Stimulated activated CD4-positive, alpha-beta T cell treated with anti-CD3 and anti-CD28 coated beads, Interleukin-4, amount 100 ng/mL, for 1 hour (primary cell): ENCODE measurements at places on chromosomes 12 and 14.

DNA sequence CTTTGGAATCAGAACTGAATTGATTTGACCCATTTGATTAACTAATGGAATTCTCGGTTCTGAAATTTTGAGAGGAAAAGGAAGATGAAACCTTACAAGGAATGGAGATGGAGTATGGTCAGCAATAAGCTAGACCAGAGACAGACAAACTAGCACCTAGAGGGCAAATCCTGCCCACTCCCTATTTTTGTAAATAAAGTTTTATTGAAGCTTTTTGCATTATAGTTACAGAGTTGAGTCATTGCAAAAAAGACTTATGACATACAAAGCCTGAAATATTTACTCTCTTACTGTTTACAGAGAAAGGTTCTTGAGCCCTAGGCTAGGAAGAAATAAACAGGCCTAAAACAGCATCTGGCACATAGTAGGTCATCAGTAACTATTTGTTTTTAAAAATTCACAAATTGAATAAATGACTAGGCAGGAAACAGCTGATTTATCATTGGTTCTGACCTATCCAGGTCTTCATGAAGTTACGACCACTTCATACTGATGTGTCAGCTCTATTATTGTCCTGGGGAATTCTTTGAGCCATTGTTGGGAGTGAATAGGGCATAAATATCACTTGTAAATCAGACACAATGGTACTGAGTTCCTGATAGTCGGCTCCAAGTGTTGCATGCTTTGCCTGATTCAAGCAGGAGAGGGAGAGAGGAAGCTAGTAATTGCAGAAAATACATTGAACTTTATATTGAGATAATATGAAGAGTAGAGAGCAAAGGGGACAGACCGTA is 14.6 kb upstream of the STAB2 start:
- no peak for DNase-seq

DNA sequence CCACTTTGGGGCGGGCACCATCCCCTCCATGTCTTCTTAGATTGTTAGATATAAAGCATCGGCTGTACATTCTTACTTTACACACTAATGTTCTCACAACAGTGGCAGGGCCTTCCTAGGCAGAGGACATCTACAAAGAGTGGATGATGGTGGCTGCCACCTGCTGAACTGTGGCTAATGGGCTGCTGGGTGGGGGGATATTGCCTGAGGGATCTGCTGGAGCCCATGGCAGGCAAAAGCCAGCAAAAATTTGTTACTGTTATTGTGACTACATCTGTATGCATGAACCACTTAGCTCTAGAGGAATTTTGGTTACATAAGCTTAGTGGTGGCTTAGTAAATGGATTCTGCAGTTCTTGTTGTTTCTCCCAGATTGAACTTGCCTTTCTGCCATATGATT is 52.6 kb downstream of the DIP2B start:
- no peak for DNase-seq

GRCh38 chr12:65886996-65887395 is 62.7 kb downstream of the HMGA2 start:
- no peak for DNase-seq

DNA sequence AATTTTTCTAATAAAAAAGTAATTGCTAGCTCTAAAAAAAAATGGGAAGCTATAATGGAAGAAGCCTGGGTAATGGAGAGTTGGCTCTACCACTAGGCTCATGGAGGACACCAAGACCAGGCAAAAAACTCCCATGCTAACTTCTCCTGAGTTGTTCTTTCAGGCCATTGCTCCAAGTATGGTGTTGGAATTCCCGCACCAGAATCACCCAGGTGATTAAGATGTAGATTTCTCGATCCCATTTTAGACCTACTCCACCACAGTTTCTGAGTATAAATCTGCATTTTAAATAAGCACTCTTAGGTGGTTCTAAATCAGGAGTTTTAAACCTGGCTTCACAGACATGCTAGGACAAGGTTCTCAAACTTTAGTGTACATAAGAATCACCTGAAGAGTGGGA is 221.0 kb downstream of the EMP1 start:
- DNase-seq = no peak

DNA sequence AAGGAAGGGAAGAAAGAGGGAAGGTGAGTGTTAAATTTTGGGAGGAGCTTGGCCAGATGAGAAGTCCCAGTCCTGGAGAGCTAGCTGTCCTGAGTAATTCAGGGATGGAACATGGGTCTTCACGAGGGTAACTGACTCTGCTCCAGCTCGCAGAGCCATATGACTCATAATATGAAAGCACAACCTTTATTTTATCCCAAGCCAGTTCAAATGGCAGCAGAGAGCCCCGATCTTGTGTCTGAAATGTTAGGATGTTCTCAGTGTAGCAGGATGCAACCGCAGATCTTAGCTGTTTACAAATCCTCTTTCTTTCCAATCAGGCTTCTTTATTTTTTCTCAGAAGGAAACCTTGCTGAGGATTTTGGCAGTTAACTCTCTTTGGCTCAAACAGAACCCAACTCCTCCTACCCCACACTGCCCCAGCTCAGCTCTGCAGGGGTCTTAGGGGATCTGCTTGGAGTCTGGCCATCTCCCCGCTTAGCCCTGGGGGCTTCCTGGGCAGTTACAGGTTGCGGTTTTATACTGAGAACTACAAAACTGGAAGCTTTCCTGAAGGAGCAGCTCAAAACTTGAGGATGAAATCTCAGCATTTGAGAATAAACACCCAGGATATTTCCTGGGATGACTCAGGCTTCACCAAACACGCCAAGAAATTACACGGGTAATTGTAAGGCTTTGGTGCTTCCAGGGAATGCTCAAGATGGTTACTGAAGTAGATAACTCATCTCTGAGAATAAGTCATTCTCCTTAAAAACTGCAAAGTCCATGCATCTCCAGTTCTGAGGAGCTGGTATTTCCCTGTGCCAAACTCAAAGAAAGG is 92.5 kb downstream of the VCPKMT start:
- DNase-seq = no peak

GRCh38 chr12:28024231-28024995 is 51.9 kb upstream of the PTHLH start:
- no peak for DNase-seq

DNA sequence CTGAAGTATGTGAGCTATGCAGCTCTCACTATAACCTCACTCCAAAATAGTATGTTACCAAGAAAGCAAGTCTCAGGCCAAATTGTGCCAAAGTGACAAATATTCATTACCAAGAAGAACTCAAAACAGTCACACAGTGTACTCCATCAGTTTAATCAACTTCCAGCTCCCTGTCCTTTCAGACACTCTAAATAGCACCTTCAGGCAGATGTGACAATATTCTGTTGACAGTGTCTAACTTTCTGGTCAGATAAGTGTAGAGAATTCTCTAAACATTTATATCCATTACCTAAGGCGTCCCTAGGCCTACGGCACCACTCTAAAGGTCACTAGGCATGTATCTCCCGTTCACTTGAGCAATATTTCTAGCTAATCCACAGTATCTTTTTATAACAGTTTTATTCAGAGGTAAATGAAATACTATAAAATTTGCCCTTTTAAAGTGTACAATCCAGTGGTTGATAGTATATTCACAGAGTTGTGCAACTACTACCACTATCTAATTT is 21.7 kb downstream of the CPNE8 start:
- no peak for DNase-seq

GRCh38 chr12:99151744-99152143 is 495.8 kb upstream of the GARIN6 start:
- no peak for DNase-seq

DNA sequence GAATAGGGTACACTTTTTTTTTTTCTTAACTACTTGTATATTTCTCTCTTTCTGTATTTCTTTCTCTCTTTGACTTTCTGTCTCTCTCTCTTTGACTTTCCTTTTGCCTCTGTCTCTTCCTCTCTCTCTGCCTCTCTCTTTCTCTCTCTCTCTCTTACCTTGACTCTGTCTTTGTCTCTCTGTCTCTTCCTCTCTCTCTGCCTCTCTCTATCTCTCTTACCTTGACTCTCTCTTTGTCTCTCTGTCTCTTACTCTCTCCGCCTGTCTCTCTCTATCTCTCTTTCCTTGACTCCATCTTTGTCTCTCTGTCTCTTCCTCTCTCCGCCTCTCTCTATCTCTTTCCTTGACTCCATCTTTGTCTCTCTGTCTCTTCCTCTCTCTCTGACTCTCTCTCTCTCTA is 62.4 kb upstream of the PRMT8 start:
- DNase-seq = no peak

DNA sequence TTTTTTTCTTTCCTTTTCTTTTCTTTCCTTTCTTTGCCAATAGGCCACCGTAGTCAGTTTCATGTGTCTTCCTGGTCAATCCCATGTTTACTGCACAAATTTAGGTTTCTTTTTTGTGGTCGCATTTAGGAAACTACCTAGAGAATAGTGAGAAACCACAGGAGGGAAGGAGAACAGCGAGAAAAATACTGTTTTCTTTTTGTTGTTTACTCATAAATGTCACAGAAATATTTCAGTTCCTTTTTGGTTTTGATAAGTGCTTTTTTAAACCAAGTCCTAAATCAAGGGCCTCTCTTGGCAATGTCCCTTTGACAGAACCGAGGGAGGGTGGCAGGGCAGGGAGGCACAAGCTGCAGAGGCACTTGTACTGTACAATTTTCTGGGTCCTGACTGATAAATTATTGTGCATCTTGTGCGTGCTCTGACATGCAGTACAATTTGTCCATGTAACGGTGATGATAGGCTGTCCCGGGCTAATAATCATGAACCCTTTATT is 326.1 kb downstream of the CACNA1C start:
- no peak for DNase-seq

GRCh38 chr14:26963711-26964110 is 365.9 kb upstream of the NOVA1 start:
- DNase-seq = no peak

- DNase-seq = no peak
Measured at GRCh38 chr12:78062786-78063185, 232.1 kb downstream of the NAV3 start.

- DNase-seq = no peak
Measured at GRCh38 chr14:62329427-62329826, 567.2 kb downstream of the SNAPC1 start.

- DNase-seq = no peak
Measured at GRCh38 chr14:96062010-96062409, 22.8 kb downstream of the C14orf132 start.

DNA sequence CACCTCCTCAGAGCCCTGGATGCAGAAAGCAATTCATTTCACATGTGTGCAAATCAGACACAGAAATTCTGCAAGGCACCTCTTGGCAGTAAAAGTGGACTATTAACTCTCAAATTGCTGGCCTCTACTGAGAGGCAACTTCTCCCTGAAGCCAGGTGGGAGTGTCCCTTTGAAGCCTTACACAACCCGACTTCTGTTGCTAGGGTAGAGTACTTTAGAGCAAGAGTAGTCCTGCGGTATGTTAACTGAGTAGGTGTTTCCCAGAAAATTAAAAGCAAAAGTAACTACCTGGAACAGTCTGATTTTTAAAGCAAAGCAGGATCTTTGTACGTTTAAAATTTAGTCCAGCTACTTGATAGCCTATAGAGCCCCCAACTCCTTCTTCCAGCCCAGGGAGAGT is 483.4 kb downstream of the DIO2 start:
- no peak for DNase-seq

- no peak for DNase-seq
Measured at GRCh38 chr14:94483729-94484275, 7.8 kb upstream of the SERPINA9 start.

DNA sequence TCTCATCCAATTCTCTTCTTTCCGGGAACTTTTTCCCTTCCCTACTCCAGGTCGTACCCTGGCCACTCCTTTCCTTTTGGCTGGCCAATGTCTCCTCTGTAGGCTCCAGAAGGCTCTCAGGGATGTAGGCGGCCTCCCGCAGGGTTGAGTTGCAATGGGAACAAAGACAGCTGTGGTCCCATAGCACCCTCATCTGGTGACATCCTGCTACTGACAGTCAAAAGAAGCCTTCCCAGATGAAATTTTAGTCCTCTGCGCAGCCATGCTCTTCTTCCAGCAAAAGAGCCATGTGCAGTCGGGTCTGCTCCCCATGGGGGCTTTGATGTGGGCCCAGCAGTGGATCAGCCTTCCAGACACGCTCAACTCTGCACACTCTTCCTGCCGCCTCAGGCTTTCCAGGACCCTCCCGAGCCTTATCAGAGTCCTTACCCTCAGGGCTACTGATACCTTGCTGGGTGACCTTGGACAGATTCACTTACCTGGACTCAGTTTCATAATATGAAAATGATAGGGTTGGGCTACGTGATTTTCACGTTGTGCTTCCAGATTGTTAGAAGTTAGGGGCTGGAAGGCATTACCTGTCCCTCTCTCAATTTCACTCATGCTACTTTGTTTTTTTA is 5.5 kb upstream of the CELA1 start:
- no peak for DNase-seq

DNA sequence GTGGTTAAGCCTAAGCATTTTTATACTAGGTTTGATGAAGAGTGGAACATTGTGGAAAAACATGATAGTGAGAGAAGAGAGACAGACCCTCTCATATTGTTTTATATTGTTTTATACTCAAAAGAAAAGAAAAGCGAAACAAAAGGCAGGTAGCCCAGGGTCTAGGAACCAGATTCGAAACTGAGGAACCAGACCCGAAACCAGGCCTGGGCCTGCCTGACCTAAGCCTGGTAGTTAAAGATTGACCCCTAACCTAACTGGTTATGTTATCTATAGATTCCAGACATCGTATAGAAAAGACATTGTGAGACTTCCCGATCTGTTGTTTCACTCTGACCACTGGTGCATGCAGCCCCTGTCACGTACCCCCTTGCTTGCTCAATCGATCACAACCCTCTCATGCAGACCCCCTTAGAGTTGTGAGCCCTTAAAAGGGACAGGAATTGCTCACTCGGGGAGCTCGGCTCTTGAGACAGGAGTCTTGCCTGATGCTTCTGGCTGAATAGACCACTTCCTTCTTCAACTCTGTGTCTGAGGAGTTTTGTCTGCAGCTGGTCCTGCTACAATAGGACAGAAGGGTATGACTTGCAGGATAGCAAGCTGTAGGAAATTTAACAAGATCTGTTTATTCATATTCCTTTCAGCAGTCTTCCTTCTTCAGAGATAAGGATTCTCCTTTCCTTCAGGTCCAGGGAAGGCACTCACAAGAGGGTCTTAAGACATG is 147.1 kb upstream of the PLEKHA5 start:
- no peak for DNase-seq

DNA sequence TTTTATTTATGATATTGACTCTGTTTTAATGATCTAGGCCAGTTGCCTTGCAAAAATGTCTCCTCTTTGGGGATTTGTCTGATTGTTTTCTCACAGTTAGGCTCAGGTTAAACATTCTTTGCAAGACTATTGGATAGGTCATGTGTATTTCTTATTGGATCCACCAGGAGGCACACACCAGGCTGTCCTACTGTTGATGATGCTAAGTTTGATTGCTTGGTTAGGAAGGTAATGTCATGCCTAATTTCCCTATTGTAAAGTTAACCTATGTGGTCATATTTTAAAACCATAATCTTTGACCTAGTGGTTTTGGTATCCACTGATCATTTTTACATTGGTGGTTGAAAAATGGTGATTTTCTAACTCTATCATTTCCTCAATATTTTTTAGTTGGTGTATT is 137.1 kb downstream of the BRMS1L start:
- DNase-seq = no peak
